ENCODE measurements at places on chromosomes 12 and 14. TPM values are rescaled to one million over a fixed set of nuclear protein-coding genes. Genes with fewer than 3 reads are reported as not detected.

GRCh38 chr12:87596636-87597035 lies 432.6 kb downstream of the C12orf50 start:
- no peak for DNase-seq

GRCh38 chr12:84134797-84135366 lies 777.7 kb downstream of the SLC6A15 start:
- no peak for DNase-seq

Gene SCAF11
- 144 TPM for total RNA-seq

GRCh38 chr14:95110178-95110577 lies 47.2 kb downstream of the DICER1 start:
- no peak for DNase-seq

Gene KLHDC1
- total RNA-seq = 9.6 TPM

Gene SIX6
- total RNA-seq = not detected

Gene PAH
- total RNA-seq = not detected

DNA sequence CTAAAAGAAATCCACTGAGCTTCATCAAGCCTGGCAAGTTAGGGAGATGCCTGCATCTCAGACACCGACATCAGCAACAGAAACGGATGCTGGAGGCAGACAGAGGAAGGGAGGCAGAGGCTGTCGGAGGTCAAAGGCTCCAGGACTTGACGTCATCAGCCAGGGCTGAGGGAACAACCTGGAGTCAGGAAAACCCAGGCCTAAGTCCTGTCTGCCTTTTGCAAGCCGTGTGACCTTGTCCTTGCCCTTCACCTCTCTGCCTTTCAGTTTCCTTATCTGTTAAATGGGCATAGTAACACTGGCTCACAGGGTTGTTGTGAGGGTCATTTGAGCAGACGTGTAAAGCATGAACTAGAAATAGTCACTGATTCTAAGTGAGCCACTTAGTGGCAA lies 194.2 kb downstream of the BCL11B start:
- DNase-seq = no peak

DNA sequence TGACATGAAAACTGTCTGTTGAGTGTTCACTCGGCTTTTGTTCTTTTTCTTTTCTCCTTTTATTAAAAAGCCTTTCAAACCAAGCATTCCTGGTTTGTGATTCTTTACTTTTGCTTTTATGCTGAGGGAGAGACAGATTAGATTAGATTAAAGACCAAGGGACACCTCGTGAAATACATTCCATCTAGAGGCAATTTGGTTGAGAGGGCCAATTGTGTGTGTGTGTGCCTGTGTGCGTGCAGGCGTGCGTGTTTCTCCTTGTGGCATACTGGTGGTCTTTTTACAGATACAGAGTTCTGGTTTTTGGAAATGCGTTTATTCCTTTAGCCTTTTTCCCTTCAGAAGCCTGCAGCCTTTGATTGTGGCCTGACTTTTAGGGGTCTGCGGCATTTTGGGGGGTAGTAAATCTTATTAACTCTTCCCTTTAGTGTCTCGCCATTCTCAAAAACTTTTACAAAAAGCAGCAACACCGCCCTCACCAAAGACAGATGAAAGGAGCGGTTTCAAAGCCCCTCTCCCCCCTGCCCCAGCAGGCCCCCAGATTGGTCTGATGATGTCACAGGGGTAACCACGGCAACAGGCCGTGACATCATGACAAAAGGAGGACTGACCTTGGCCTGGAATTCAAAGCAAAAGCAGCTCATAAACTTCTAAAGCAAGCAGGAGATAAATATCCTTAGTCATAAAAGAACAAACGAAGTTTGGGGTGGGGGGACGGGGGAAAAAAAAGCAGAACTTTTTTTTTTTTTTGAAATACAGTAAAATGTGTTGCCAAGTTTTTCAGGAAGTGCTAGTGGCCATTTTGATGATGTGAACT lies 84.1 kb upstream of the TBX3 start:
- no peak for DNase-seq

Gene GPR162
- total RNA-seq = 10.5 TPM

- DNase-seq = no peak
These were observed 80.1 kb downstream of the PLXNC1 start for GRCh38 chr12:94228488-94228907.

DNA sequence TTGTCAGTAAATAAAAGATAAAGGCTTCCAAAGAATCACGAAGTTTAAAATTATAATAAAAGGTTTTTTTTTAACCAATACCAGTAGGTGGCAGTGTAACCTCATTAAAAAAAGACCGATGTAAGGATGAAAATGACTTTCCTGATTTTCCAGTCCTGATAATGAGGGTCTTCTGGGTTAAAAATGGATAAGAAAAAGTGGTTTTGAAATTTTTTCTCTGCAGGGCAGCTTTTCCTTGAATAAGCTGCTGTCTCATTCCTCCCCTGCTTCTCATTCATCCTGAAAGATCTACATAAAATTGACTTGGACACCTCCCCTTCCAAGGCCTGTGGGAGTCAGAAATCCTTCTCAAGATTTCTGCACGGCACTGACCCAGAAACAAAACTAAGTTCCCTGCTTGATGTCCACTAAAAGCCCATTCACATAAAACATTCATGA lies 58.9 kb upstream of the FBXO33 start:
- peak; percentile 33 for DNase-seq

DNA sequence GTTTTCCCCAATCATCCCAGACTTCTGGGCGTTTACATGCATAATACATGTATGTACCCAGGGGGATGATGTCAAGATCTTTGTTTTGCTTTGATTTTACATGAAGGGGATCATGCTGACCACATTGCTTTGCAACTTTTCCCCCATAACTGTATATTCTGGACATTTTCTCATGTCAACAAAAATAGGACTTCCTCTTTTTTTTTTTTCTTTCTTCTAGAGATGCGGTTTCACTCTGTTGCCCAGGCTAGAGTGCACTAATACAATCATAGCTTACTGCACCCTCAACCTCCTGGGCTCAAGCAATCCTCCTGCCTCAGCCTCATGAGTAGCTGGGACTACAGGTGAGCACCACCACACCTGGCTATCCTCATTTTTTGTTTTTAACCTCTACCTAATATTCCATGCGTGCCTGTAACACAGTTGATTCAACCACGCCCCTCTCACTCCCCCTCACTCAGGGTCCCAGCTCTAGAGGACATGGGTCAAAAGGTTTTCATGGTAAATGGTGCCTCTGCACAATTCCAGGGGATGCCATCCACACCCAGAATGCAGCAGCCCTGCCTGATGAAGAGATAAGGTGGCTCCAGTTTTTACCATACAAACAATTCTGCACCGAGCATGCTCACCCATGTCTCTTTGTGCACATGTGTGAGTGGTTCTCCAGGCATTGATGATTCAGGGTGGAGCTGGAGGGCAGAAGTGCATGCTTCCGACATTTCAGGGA lies 32.0 kb upstream of the CIPC start:
- DNase-seq = no peak

DNA sequence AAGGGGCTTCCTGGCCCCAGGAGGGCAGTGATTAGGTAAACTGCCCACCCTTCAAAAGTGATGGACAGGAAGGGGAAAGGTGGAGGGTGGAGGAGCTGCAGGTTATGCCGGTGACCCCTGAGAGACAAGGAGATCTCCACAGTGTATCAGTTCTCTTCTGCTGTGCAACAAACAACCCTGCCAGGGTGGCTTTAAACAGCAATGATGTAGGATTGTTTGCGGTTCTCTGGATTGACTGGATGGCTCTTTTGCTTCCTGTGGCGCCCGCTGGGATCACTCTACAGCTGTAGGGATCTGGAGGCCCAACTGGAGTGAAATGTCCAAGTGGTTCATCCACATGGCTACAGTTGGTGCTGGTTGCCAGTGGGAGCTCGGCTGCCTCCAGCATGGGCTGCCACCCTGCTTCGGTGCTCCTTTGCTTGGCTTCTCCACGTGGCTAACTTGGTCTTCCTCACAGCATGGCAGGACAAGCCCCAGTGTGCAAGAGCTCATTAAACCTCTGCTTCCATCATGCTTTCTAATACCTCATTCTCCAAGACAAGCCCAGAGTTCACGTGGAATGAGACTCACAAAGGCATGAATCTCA lies 8.6 kb upstream of the ANKRD9 start:
- no peak for DNase-seq
